ENCODE measurements at places on chromosomes 3 and 15.

DNA sequence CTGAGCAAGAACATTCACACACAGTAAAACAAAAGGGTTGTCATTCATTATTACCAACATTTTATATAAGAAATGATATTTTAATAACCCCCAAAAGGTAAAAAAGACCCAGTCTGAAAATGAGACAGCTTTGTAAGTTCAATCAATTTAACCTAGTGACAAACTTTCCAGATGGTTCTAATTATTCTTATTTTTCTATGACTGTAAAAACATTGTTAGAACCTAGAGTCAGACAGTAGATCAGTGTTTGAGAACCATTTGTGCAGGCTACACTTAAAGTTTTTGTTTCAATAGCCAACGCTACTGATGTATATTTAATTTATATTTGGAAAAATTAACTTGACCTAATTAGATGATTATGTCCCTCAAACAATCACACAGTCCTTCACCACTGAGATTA lies 708.4 kb upstream of the CBLB start:
- no peak for DNase-seq

DNA sequence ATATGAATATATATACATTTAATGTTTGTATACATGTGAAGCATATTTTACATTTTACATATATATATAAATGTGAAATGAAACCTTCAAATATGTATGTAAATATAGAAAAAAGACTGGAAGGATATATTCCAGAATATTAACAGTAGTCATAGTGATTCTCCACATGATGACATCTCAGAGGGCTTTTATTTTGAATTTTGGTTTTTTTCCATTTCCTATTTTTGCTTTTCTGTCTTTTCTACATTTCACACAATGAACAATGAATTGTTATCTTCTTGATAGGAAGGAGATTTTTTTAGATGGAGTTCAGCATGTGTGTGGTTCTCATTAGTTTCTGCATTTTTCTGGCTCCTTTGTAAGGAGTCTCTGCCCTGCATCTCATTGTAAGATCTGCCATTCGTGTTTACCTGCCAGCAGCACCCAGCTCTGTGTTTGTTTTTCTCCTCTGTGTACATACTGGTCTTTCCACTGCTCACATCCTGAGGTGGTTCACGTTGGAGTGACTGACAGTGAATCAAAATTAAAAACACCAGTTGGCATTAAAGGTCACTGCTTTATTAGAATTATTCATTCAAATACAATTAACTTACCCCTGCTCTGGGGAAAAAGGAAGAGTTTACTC lies 425.3 kb upstream of the MDFIC2 start:
- DNase-seq, result no peak

DNA sequence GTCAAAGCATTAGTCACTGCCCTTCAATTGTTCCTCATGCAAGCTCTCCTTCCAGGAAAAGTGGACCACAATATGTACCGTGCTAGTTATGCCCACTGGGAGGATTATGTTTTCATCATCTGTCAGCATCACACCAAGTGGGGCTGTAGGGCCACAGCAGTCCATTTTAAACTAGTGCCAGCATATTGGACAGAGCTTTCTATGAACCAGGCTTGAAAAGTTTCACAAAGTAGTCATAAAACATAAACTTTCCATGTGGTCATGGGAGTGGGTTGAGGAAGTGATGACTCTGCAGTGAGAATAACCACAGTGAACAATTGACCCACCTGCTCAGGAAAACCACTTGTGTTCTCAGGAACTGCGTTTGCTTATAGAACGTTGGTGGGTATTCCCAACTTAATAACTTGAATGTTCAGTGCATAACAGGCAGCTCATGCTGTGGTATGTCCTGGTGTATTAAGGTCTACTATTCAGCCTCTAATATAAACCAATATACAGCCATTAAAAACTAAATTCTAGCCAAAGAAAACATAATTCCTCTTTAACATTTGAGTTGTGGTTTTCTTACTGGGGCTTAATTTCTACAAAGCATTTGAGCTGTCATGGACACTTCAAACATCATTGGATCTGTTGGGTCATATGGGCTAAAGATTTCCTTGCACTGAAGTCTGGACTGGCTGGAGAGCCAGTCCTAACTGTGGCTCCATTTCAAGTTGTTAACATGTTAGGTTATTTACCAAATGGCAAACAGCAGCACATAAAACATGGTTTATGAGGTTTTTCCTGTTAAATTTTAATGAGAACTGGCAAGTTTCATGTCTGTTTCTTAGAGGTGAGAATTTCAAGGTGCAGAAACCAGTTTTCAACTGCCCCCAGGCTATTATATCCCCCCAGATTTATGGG lies 274.1 kb downstream of the OTOL1 start:
- DNase-seq, result no peak

DNA sequence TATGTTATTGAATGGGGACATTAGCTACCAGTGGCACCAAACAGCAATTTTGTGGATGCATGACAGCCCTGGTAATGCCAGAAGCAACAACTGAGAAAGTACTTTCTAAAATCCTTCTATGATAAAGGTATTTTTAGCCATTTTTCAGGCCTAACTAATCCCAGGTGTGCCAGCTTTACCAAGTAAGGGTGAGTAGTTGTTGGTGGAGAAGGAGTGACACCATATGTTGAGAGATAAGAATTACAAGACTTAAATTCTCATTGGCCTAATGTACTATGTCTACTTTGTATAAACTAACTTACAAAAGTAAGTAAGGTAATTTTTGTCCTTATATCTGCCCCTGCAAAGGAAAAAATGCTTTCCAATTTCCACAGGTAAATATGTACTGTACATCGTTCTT lies 4.1 kb upstream of the COX17 start:
- DNase-seq, result no peak
